Coronary artery (tissue), 2 donors: ENCODE measurements at places on chromosomes 6 and 20.
A peak's percentile ranks its signal among the peaks of the same experiment; 100 is the strongest.

GRCh38 chr20:10250902-10251301, 32.3 kb downstream of the SNAP25 start:
- DNase-seq: no peak

- DNase-seq: no peak
Measured at GRCh38 chr20:60480950-60481742, 522.9 kb downstream of the CDH26 start.

DNA sequence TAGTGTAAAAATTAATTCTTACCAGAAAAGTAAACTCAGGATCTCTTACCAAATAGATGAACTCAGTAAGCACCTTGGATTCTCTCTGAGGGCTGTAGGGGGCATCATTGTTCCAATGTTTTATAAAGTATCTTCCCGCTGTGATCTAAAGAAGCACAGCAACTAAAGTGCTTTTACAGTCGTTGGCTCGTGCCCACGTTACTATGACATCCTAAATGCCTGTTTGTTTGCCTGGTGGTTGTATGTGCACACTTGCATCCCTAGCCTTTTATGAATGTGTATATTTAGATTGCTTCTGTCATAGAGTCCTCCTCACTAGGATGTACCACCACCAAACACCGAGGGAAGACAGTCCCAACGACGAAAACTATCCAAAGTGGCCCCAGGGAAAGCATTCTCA, 34.5 kb downstream of the SLX4IP start:
- peak; percentile 76 for DNase-seq

DNA sequence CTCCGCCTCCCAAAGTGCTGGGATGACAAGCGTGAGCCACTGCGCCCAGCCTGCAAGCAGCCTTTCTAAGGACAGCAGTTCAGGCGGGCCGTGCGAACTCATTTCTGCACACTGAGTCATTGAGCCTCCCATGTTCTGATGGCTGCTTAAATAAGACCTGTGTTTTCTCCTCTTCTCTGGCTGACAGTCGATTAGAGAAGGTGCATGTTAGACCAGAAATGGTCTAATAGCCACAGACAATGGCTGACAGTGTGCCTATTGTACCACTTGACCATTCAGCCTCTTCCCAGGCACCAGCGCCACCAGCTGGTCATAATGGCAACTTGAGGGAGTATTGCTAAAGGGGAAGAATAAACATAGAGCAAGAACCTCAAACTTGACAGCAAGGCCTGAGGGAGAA, 6.2 kb downstream of the CST11 start:
- DNase-seq: no peak
